ENCODE measurements at places on chromosomes 1 and 21.

DNA sequence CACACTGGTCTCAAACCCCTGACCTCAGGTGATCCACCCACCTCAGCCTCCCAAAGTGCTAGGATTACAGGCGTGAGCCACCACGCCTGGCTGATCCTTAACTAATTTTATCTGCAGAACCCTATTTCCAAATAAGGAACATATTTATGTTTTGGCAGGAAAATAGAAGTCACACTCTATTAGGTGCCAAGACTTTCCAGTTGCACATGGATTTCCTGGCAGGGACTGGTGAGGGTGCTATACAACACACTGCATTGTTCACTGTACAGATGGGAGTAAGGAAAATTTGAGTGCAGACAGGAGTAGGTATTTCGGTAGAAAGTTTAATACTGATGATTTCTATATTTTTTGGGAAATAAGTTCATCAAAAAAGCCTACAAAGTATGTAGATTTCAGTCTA, 605.3 kb upstream of the B3GALT2 start:
- no peak for DNase-seq

DNA sequence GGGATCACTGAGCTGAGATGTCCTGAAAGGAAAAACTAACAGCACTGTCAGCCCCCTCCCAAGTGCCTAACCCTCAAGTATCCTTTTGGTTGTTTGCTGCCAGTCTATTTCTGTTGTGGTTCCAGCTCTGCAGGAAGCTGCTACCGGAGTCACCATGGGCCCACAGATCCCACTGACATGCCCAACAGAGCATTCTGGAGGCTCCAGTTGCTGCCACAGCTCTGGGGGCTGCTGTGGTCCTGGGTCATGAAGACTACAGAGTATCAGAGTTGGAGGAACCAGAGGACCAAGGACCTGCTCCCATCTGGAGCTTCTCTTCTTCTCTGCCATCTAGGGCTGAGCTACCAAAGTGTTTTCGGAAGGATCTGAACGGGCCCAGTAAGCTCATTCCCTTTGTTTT, 910 bp downstream of the LCE3A start:
- no peak for DNase-seq

- no peak for DNase-seq
These were observed 14.8 kb downstream of the IL6R start for GRCh38 chr1:154419620-154420571.

DNA sequence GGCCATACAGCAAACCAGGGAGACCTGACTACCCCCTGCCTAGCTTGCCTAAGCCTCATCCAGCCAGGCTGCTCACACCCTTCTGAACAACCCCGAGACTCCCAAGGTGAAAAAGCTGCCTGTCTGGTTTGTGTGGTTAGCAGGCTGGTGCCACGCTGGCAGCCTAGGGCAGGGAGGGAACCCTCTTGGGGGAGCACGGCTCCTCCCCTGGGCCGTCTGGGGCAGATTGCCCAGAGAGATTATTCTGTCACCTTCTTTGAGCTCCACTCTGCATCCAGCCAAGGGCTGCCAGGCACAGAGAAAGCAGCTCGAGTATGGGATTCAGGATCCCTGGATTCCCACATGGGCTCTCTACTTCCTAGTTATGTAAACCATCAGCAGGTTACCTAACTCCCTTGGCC, 27.5 kb upstream of the TCEA3 start:
- peak; percentile 70 for DNase-seq

- DNase-seq, result peak; percentile 78
These were observed 22.2 kb upstream of the C1orf174 start for GRCh38 chr1:3922201-3922725.

DNA sequence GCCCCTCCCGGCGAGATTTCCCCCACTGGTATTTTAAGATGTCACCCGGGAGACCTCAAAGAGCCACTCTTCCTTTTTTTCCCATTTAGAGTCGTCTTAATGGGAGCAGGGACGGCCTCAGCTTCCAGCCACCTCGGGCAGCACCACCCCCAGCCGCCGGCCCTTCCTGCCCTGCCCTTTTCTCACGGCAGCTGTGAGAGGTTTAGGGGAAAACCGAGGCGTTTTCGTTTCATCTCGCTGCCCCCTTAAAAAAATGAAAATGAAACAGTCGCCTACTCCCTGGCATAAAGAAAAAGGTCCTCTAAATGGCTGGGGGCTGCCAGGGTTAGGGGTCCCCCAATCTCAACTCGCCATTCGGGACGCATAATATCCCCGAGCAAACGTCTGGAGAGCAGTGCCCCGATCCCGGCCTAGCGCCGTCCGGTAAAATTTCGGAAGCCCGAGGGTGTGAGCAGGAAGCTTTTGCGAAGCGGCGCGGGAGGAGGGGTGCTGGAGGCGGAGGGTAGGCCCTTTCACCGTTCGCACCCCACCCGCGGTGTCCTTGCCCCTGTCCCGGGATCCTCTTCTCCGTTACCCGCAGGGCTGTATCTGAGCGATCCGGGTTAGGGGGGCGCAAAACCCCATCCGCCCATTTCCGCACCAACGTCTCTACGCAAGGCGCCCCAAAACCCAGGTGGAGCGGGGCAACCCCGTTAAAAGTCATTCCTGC, 1.2 kb downstream of the RUNX3 start:
- no peak for DNase-seq

- no peak for DNase-seq
These were observed 88.8 kb downstream of the DESI2 start for GRCh38 chr1:244741692-244742091.

DNA sequence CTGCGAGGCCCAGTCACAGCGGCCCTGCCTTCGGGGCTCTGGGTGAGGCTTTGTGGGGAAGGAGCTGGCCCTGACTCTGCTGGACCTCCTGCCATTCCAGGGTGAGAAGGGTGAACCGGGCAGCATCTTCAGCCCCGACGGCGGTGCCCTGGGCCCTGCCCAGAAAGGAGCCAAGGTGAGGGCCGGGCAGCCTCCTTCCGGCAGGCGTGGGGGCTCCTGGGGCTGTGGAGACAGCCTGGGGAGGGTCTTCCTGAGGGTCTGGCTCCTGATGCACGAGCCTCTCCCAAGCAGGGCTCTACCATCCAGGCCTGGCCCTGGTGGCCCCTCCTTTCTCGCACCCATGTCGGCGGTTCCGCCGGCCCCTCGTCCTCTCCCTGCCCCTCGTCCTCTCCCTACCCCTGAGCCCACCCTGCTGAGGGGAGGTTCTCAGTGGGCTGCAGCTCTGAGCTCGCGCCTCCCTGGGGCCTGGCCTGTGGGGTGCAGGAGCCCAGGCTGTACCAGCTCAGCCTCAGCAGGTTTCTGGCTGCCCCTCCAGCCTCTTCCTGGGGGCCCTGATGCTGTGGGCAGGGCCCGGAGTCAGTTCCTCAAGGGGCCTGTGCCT, 48.7 kb downstream of the SLC19A1 start:
- no peak for DNase-seq

DNA sequence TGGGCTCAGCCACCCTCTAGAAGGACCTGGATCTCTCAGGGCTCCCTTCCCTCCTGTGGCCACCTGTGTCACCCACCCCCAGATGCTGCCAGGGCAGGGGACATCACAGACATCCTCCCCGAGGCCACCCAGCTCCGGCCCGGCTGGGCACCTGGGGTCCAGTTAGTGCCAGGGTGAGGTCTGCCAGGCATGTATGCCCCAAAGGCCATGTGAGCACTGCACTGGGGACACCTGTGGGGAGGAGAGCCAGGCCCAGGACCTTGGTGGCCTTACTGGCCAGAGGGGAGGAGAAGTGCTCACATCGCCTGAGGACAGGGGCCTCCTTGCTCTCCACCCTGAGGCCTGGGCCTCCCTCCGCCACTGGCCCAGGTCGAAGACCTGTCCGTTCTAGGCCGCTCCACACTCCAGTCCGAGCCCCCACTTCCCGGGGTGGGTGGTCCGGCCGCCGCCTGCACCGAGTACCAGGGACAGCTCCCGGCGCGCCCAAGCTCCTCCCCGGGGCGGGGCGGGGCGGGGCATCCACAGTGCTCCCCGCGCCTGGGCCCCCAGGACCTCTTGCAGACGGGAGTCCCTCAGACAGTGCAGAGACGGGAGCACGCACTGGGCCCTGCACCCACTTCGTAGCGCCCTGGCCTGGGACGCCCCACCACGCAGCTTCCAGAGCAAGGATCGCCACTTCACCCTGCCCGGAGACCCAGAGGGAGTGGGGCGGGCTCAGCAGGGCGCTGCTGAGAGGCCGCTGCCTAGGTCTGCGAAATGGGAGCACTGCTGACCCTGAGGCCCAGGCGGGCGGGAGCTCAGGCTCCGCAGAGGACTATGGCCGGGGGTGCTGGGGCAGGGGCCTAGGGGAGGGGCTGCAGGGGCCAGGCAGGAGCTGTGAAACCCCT, 34.3 kb upstream of the CCDC27 start:
- no peak for DNase-seq

GRCh38 chr21:25029580-25029979, 577.7 kb downstream of the MRPL39 start:
- DNase-seq, result no peak

DNA sequence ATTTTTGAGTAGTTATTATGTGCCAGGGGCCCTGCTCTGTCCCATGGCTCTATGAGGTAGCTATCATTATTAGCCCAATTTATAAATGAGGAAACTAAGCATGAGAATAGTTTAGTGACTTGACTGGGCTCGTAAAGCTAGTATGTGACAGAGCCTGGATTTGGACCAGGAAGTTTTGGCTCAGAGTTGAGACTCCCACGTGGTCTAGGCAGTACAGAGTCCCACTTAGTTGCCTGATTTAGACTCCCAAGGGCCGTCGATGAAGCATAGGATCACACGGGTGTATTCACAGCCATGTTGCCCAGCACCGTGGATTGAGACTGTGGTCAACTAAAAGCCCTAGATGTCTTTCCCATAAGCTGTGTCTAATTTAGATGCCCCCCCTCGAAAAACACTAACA, 81.7 kb downstream of the DDX20 start:
- no peak for DNase-seq

GRCh38 chr1:231410036-231410612, 12.0 kb downstream of the EGLN1 start:
- DNase-seq, result no peak

DNA sequence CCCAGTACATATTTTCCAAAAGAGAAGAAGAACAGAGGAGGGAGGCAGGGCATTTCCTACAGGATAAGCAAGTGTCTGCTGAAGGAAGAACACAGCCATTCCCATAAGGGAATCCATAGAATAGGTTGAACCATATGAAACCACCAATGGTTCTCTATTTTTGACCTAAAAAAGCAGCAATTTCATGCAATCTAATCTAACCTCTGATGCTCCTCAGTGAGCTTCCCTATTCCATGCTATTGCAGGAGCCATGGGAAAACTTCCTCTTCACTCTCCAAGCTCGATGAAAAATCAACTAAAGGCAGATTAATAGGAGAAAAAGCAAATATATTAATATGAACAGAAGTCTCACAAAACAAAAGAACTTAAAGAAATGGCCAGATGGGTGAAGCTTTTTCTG, 50.5 kb downstream of the SIPA1L2 start:
- no peak for DNase-seq

- no peak for DNase-seq
These were observed 38.1 kb downstream of the SLC44A3 start for GRCh38 chr1:94858276-94858675.

DNA sequence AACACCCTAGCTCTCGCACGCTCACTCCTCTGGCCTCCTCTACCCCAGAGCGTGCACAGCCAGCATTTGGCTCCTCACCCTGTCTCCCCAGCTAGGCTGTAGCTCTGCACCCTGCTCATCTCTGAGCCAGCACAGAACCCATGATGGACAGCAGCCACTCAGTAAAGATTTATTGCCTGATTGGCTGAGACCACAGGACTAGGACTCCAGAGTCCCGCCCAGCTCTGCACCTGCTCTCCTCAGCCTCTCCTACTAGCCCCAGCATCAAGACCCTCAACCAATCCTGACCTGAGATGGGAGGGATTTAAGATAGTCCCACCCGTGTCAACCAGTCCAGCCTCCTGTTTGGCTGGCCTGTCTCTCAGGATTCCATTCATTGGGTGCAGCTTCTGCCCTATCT, 9.3 kb downstream of the C1QB start:
- DNase-seq, result peak; percentile 43

- no peak for DNase-seq
These were observed 92.0 kb downstream of the MIS18A start for GRCh38 chr21:32186804-32187203.

- peak; percentile 66 for DNase-seq
These were observed 844 bp upstream of the MEAF6 start for GRCh38 chr1:37515185-37516034.

GRCh38 chr1:113508364-113509164, 118.2 kb downstream of the MAGI3 start:
- no peak for DNase-seq

DNA sequence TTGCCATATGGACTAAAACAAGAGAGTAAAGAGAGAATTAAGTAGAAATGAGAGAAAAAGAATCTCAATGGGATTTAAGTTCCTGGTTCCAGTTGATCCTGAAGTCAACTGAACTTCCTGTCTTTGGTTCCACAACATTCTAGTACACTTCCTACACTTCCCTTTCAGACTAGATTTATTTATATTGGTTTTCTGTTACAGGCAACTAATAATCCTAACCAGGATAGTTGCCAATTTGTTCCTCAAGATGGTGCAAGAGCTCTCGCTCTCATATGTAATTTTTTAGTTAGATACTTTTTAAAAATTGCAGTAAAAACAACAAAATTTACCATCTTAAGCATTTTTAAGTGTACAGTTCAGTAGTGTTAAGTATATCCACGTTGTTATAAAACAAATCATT, 28.8 kb upstream of the TRIM45 start:
- DNase-seq, result no peak

GRCh38 chr1:244335456-244335855, 116.3 kb downstream of the ADSS2 start:
- no peak for DNase-seq

DNA sequence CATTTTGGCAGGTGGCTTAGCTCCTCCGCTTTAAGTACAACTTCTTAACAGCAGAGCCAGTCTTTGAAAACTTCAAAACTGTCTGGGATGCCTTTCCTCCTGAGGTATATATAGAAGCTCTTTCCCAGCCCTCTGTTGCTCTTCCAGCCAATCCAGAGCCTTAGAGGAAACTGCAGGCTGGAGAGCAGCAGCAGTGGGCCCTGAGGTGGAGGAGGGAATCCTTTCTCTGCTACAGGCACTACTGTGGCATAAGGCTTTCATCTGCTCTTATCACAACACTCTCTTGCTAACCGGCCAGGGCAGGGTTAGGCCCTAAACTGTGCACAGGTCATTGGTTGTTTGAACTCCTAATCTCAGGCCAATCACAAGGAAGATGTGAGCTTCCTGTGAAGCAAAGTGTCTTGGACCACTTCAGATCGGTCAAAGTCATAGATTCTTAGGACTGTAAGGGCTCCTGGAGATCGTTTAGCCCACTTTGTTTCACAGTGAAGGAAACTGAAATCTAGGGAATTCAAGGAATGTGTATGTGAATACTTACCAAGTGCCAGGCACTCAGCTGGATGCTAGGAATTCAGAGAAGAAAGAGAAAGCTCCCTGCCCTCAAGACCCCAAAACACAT, at the start of gene RGS5:
Gene RGS5, minus strand, starts transcription at position 84 of the 619 bp plus-strand sequence. Its CDS starts 81 bp downstream, at position 3.
- no peak for DNase-seq

DNA sequence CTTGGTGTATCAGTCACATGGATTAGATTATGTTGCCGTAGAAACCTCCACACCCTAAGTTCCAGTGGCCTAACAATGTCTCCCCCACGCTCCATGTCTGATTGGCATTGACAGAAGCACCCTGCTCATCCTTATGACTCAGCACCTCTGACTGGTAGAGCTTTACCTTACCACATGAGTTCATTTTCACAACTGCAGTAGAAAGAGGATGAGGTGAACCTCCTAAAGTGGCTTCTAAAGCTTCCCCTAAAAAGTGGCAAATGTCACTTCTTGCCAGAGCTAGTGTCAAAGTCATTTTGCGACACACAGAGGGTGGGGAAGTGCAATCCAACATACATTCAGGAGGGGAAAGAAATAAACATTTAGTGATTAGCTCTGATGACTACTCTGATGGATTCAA, 30.6 kb upstream of the LYPD8 start:
- no peak for DNase-seq

All from NCI-H510A (cell line).